ENCODE measurements at places on chromosomes 6 and 20. TPM values are rescaled to one million over a fixed set of nuclear protein-coding genes. Genes with fewer than 3 reads are reported as not detected.
A peak's percentile ranks its signal among the peaks of the same experiment; 100 is the strongest.

- no peak for DNase-seq
Measured at GRCh38 chr20:33555755-33556154, 65.9 kb downstream of the CBFA2T2 start.

DNA sequence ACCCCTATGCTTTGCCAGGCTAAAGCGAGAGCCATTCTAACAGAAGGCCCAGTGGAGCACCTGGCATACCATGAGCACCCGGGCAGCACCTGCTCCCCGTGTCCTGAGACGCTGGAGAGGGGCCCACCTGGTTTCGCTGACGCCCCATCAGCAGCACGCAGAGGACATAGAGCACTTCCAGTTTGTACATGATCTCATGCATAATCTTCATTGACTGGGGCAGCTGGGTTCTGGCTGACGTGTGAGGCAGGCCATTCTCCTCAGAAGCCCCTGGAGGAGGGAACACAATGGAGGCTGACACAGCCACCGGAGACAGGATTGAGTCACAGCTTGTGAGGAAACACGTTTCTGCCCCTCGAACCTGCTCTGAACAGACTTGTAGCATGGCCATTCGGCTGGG lies 65.4 kb downstream of the MYH7B start:
- DNase-seq, result no peak

DNA sequence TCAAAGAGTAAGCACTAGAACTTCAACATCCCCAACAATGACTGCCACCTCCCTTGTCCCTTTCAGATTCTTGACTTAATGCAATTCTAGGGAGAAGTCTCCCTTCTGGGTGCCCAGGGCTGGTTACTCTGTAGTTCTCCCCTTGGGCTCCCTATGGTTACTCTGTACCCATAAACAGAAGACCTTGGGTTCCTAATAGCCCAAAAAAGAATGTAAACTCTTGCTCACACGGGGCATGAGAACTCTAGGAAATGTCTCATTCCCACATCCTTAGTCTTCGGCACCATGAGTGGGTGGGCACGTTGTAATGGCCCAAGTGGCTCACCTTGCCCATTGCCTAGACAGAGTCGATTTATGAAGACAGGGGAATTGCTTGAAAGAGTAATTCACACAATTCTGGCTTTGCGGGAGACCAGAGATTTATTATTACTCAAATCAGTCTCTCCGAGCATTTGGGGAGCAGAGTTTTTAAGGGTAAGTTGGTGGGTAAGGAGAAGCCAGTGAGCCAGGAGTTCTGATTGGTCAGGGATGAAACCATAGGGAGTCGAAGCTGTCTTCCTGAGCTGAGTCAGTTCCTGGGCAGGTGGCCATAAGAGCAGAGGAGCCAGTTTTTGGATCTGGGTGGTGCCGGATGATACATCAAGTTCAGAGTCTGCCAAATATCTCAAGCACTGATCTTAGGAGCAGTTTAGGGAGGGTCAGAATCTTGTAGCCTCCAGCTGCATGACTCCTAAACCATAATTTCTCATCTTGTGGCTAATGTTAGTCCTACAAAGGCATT lies 61.2 kb upstream of the SIRPG start:
- peak; percentile 29 for DNase-seq

- no peak for DNase-seq
Measured at GRCh38 chr20:46255440-46256104, 52.7 kb downstream of the CDH22 start.

- no peak for DNase-seq
Measured at GRCh38 chr6:108251252-108251651, 9.6 kb downstream of the SNX3 start.

DNA sequence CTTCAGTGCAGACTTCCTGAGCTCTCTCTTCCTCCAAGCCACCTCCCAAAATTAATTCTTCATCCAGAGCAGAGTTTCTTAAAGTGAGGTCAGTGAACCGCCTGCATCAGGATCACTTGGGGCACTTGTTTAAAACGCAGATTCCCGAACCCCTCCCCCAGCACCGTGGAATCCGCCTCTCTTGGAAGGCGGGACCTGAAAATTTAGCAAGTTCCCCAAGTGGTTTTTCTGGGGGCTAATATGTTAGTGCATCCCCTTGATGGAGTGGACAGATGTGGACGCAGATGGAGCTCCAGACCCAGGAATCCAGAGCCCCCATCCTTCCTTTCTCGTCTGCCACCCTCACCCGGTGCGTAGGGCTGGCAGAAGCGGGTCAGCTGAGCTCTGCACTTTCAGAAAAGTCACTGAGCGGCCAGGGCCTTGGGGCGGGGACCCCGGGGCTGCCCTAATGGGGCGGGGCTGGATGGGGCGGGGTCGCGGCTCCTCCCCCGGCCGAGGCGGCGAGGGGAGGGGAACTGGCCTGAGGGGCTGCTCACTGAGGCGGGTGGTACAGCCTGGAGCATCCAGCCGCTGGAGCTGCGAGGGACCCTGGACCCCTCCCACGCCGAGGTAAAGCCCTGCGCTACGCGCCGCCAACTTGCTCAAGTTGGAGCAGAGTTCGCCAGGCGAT lies at the start of the genes DEFB124 and REM1:
DEFB124 (minus strand) TSS at position 370 of the 670 bp plus-strand sequence. CDS start 2,114 bp downstream, outside the sequence.
REM1 (plus strand) TSS at position 531 of the 670 bp plus-strand sequence. CDS start 1,158 bp downstream, outside the sequence.
- DNase-seq, result no peak

DNA sequence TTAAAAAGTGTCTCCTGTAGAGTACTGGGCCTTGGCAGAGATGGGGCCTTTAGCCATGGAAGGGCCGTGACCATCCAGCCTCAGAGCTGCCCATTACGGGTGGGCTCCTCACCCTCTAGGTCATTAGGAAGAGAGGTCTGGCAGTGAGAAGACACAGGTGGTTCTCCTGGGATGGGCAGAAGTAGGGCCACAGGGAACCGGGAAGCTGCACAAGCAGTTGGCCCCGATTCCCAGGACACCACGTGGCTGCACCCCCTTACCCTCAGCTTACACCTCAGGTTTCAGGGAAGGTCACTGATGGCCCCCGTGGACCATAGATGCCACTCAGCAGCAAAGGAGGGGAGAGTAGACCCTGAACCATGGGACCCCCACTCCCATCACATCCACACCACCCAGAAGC lies 1.6 kb downstream of the RAET1G start:
- no peak for DNase-seq

GRCh38 chr20:64113444-64113775 lies 6.0 kb upstream of the NPBWR2 start:
- no peak for DNase-seq

DNA sequence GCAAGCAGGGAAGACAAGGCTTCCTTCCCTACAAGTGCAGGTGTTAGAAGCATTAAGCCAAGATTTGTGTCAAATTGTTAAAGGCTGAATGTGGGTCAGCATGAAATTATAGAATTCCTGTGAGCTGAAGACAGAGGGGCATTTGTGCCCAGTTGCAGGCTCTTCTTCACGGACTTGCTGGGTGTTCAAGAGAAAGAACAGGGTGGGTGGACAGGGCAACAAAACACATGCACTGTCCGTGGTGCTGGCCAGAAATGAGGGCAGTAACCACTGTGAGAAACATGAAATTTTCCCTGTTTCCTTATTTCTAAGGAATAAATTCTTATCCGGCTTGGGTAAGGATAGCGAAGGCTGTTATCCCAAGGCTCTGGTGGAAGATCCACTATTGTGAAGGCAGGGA lies 579.5 kb upstream of the HTR1E start:
- DNase-seq, result no peak

DNA sequence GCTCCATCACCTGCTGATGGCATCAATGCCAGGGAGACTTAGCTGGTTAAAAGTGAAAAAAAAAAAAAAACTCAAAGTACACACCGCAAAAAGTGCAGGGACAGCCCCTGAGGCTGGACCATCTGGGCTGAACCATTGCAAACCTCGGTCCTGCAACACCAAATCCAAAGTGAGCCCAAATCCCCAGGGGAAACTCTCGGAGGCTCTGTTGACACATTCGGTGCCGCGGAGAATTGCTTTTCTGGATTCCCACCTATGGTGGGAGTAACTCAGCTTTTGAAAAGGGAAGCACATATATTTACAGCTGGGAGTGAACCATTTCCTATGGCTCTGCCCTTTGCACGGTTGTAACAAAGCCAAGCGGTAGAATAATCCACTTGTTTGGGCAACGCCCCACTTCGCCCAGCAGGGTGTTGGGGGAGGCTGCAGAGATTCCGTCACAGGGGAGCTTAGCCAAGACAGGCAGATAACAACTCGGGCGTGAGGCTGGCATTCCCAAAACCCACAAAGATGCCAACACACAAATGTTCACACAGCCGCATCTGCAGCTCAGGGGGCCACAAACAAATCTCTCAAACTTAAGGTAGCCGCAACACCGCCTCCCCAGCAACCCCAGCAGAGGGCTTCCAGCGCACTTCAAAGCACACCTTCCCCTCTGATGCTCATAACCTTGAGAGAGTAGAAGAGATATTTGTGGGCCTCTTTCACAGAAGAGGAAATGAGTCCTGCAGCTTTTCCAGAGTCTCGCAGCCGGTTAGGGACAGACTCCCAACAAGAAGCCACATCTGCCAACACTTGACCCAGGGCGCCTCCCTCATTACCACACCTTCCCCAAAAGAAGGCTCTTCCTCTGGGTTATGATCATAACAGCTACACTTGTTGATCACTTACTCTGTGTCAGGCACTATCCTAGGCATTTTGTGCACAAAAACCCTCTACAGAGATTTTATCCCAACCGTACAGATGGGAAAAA lies 11.4 kb downstream of the ZC3H12D start:
- DNase-seq, result no peak

- DNase-seq, result no peak
Measured at GRCh38 chr20:49283176-49283702, 5.4 kb upstream of the ZNFX1 start.

DNA sequence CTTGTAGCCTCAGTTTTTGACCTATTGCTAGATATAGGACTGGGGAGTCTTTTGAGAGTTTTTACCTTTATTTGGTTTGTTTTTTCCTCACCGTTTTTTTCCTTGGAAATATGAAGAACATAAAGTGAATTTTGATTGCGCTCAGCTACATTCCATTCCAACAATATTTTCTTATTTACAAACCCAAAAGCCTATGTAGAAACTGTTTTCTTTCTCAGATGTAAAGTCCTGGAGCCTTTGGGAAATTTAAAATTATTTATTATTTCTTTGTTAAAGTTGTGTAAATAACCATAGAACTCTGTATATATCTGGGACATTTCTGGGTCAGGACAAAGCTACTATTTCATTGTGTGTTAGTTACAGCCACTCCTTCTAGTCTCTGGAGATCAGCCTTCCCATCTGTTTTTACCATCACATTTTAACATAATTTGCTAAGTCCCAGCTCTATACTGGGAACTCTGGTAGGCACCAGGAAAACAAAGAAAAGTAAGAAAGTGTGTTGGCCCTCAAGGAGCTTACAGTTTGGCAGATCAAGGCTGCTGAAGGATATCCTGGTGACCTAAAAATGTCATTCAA lies 68.8 kb downstream of the JAG1 start:
- no peak for DNase-seq

DNA sequence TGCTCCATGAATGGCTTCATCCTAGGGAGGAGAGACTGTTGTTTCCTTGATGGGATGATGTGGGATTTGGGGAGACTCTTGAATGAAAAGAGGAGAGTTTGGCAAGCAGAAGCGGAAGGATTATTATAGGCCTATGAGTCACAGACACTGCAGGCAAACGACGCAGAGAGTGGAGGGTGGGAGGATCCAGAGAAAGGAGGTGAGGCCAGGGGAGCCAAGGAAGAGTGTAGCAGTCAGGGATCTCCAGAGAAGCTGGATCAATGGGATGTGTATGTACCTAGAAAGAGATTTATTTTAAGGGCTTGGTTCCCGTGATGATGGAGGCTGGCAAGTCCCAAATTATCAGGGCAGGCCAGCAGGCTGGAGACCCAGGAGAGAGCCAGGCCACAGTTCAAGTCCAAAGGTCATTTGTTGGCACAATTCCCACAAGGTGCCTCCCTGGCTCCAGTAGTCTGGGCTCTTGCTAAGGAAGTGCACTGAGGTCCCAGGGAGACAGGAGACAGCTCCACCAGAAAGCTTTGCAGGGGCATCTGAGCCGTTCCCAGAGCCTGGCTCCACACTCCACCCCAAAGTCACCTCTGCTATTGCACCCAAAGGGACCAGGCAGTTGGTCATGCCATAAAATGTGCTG lies 76.0 kb downstream of the ADTRP start:
- DNase-seq, result no peak

GRCh38 chr6:72212686-72213085 lies 326.3 kb downstream of the RIMS1 start:
- no peak for DNase-seq

- peak; percentile 11 for DNase-seq
Measured at GRCh38 chr6:70221025-70221714, 81.7 kb downstream of the COL9A1 start.

- no peak for DNase-seq
Measured at GRCh38 chr6:116596815-116597214, 19.5 kb upstream of the RSPH4A start.

GRCh38 chr6:152232501-152233151 lies 404.5 kb downstream of the SYNE1 start:
- DNase-seq, result no peak

DNA sequence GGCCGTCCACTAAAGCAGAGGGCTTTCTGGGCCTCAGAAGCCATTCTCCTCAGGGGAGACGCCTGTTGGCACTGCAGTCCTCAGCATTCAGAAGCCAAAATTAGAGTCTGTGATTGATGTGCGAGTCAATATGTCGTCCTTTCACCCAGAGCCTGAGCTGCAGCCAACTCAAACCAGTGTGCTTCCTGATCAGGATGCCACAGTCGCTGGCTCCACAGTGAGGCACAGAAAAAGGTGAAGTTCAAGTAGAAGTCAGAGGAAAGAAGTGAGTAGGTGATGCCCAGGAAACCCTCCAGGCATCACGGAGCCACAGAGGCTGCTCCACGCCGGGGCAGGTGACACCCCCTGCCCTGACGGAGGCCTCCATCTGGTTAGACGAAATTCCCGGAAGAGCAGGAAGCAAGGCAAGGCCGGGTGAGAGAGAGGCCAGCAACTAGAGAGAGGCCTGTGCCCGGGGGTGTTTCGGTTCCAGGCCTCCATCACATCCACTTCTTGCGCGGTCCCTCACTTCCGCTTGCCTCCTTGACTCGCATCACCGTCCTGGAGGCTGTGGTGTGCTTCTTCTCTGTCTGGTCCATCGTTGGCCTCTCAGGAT lies 177.7 kb upstream of the SNX9 start:
- no peak for DNase-seq

DNA sequence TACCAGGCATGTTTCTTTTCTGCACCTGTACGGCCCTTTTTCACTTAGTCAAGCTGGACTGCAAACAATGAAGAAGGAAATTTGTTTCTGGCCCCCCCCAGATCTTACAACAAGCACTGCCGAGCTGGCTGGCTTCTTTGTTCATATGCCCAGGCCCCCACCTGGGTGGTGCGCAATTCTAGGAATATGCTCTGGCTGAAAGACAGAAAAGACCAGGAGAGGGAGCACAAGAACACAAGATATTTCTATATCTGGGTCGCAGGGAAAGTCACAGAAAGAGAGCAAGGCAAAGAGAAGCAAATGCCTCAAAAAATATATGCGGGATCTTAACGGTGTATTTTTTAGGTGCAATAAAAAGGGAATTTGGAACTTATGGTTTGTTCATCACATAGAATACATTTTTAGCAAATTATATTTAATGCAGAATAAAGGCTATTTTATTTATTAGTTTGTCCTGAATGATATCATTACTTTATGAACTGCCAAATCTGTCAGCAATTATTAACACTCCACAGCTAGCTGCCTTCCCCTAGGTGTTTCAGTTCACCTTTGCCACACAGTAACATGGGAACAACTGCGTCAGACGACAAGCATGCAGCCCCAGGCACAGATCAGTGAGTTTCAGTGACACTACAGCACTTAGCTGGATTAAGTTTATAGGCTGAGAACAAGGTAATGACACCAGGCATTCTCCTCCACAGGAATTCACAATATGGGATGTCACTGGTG lies 76.5 kb downstream of the GJA10 start:
- DNase-seq, result no peak

The DSE gene
- polyA plus RNA-seq, result 31.4 TPM

The ZNF391 gene
- 3.7 TPM for polyA plus RNA-seq

The KCNS1 gene
- polyA plus RNA-seq, result not detected

The ARG1 gene
- 0.44 TPM for polyA plus RNA-seq

The TBX18 gene
- 16.8 TPM for polyA plus RNA-seq

The ALDH5A1 gene
- polyA plus RNA-seq, result 8.3 TPM

The FAM83B gene
- polyA plus RNA-seq, result not detected

The PLAGL1 gene
- 299 TPM for polyA plus RNA-seq

The ALDH8A1 gene
- 1.6 TPM for polyA plus RNA-seq
